ENCODE measurements at places on chromosomes 3 and 15. TPM values are rescaled to one million over a fixed set of nuclear protein-coding genes. Genes with fewer than 3 reads are reported as not detected.
A peak's percentile ranks its signal among the peaks of the same experiment; 100 is the strongest.

UMPS gene
- total RNA-seq, result 9.6 TPM

GOLGA8K gene
- total RNA-seq, result not detected

GPR62 gene
- total RNA-seq, result 0.46 TPM

OGG1 gene
- total RNA-seq, result 14.8 TPM

ACTC1 gene
- 14,380 TPM for total RNA-seq

SERPINI1 gene
- total RNA-seq, result 3.0 TPM

COL6A5 gene
- total RNA-seq, result not detected

DNA sequence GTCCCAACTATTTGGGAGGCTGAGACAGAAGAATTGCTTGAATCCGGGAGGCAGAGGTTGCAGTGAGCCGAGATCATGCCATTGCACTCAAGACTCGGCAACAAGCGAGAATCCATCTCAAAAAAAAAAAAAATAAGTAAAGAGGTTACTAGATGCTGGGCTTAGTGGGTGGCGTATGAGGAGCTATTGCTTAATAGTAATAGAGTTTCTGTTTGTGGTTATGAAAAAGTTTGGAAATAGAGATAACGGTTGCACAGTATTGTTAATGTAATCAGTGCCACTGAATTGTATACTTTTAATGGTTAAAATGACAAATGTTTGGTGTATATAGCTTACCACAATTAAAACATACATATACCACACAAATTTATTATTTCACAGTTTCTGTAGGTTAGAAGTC, 14.7 kb upstream of the HHATL start:
- no peak for DNase-seq

GRCh38 chr3:35537265-35537664, 102.1 kb upstream of the ARPP21 start:
- DNase-seq, result no peak

GRCh38 chr3:94071713-94072284, 8.9 kb downstream of the NSUN3 start:
- DNase-seq, result no peak

DNA sequence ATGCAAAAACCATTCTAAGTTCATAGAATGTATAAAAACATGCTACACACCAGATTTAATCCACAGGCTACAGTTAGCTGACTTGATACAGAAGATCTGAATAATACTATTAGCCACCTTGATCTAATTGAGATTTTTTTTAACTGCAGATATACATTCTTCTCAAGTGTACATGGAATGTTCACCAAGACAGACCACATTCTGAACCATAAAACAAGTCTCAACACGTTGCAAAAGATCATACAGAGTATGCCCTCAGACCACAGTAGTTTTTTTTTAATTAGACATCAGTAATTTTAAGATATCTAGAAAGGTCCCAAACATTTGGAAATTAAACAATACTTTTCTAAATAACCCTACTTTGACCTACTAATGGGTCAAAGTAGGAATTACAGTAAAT, 83.3 kb downstream of the FGF7 start:
- no peak for DNase-seq

- peak; percentile 80 for DNase-seq
Observed at GRCh38 chr3:12984023-12984823, 89.0 kb downstream of the IQSEC1 start.

GRCh38 chr3:10373686-10374261, 52.9 kb upstream of the SEC13 start:
- no peak for DNase-seq

DNA sequence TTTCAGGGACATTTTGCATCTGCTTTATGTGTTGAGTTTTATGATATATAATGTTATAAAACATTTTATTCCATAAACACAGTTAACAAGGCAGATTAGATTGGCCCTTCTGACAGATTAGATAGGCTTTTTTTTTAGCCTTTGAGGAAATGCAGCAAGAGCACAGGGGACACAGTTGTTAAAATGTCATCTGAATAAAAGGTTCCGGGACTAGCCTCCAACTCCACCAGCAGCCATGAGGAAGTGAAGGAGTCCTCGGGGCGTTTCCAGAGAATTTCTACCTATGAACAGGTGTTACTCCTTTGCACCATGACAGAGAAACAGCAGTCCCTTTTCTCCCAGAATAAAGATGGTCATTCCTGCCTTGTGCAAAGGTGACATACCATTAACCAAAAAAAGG, 167.8 kb upstream of the KBTBD8 start:
- DNase-seq, result no peak

DNA sequence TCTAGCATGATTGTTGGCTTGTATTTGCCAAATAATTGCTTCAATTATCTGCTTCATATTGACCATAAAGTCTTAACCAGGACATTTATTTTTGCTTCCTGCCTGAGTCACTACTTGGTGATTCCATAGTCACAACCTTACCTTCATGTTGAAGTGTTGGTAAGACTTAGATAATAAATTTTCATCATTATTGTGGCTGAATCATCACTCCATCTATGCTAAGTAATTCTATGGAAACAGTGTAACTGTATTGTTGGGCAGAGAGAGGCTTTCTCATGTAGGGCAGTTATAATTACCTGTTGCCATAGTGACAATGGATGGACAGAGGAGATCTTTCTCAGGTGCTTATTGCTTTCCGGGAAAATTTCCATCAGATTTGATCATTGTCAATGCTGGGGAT, 330.7 kb upstream of the LRRC3B start:
- DNase-seq, result no peak

DNA sequence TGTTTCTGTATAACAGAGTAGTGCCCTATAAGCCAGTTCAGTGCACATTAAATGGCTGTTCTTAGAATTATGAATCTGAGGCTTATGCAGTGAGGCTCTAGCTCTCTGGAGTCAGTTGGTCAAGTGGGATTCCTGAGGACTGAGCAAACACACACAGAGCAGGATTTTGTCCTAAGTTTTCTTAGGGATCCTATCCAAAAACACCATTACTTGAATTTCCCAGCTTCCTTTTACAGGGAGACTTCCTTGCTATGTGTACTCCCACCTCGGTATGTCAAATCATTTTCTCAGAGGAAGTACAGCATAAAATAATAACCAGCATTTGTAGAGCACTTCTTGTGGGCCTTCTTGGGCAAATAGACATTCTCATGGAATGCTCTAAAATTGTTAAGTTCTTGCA, 63.1 kb upstream of the GOLGA6B start:
- DNase-seq, result no peak

GRCh38 chr15:100438570-100438969, 90.2 kb downstream of the CERS3 start:
- peak; percentile 86 for DNase-seq

DNA sequence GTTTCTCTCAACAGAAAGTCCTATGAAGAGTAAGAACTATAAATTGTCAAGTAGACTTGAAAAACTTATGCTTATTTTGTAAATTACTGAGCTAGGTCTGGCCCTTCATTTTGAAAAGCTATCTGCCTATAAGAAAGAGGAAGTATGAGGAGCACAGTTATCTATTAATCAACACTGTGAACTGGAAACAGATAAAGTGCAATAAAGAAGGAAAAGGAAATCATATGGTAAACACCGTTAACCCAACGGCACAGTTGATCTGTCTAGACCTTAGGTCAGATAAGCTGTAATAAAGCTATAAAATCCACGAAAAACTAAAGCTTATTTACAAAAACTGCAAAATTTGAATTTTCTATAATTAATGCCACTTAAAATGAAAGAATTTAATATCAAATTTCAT, 242.5 kb downstream of the ZBTB20 start:
- no peak for DNase-seq

GRCh38 chr3:186057594-186057993, 51.3 kb downstream of the ETV5 start:
- no peak for DNase-seq

GRCh38 chr15:79602731-79603130, 170.6 kb downstream of the MINAR1 start:
- DNase-seq, result no peak

- no peak for DNase-seq
Observed at GRCh38 chr3:51828297-51828696, 33.1 kb upstream of the IQCF2 start.

DNA sequence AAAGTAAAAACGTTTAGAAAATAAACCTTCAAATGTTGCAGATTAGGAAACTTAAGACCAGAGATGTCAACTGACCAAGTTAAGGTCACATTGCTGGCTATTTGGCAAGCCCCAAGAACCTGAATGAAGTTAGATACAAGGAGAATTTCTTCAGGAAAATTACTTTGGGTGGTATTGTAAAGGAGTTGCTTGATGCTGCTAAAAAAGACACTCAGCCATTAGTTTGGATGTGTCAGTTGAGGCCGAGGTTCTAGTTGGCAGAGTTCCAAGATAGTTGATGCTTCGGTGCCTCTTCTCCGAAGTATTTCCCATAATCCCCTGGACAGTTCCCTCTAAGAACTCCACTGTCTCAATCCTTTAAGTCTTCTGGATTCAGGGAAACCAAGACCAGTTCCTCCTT, 24.3 kb downstream of the SIAH2 start:
- no peak for DNase-seq

GRCh38 chr3:100586832-100587231, 22.6 kb upstream of the ADGRG7 start:
- DNase-seq, result no peak

- no peak for DNase-seq
Observed at GRCh38 chr3:101617478-101617877, 43.5 kb downstream of the PCNP start.

DNA sequence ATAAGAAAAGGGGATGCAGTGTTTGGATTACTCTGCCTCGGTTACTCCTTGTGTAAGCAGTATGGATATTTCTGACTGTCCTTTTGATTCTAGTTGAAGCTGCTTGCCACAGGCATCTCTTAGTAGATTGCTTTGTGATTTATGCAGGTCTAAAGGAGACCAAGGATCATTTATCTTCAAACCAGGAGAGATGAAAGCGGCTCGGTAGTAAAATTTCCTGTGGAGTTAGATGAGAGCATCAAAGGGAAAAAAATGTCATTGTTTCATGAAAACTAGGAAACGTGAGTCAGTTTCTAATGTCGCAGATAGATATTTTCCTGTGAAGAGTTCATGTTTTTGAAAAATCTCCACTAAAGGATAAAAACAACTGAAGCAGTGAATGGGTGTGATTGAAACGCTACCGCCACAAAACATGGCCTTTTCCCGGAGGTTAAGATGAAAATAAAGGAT, 254.0 kb upstream of the TBL1XR1 start:
- no peak for DNase-seq

GRCh38 chr3:122513386-122514122, 1.2 kb downstream of the KPNA1 start:
- no peak for DNase-seq

DNA sequence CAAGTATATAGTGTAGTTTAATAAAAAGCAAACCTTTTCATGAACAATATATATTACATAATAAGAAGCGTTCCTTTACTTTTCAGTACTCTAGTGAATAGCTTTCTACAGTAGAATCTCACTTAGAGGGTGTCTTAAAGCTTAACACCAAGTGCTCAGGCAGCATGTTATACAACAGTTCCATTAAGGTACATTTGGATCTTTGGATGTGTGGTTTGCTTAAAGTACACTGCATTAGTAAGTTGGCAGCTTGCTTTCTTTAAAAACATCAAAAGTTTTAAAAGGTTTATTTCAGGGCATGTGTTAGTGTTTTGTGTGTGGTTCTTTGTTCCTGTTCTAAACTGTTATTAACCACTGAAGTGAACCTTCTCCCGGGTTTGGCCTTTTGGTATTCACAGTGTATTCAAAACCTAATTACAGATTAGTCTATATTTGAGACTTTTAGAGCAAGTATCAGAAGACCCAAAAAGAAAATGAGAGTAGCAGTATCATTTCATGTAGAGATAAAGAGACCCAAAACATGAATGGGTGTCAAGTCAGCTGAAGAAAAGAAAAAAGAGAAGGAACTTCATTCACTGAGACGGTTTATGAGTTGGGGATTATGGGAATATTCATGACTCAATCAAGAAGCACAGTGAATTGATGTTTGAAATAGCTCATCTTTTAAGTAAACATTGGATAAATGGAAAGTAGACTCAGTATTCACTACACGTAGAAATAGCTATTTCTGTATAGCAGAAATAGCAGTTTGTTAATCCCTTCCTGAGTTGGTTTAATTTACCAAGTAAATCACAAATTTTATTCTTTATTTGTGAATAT, 93.9 kb downstream of the OPA1 start:
- DNase-seq, result no peak

GRCh38 chr15:38038659-38039442, 104.4 kb downstream of the TMCO5A start:
- no peak for DNase-seq

- DNase-seq, result no peak
Observed at GRCh38 chr15:85839643-85840042, 44.9 kb upstream of the KLHL25 start.

DNA sequence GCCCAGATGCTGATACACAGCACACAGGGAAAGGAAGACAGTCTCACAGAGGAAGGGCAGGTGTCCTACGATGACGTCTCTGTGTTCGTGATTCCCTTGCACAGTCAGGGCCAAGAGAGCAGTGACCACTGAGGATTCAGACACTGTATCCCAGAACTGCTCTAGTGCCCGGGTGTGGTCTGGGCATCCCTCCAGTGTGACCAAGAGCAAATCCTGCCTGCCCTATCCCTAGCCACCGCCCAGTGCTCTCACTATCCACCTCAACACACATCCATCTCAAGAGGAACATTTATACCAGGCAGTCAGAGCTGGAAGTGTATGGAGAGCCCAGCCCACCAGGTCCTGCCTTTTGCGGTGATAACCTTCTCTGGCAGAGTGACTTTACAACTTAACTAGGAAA, 4.1 kb downstream of the PPM1M start:
- DNase-seq, result no peak

GRCh38 chr3:168024537-168024941, 71.2 kb downstream of the GOLIM4 start:
- DNase-seq, result no peak

- no peak for DNase-seq
Observed at GRCh38 chr3:181265750-181266333, 276.3 kb upstream of the DNAJC19 start.

- DNase-seq, result no peak
Observed at GRCh38 chr15:21267226-21267625, 173.1 kb downstream of the POTEB3 start.

DNA sequence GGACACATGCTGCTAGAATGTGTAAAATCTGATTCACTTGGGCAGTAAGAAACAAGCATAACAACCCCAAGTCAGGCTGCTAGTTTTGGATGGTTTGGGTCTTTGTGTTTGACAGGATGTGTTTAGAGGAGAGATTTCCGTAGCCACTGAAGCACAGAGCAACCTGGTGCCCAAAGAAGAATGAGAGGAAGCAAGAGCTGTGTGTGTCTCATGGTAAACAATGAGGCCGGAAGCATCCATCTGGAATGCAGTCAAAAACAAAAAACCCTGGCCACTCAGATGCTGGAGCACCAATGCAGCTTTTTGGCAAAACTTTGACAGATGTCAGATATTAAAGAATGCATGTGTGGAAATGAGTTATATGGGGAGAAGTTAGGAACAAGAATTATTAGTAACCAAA, 39.4 kb upstream of the SNRK start:
- no peak for DNase-seq

DNA sequence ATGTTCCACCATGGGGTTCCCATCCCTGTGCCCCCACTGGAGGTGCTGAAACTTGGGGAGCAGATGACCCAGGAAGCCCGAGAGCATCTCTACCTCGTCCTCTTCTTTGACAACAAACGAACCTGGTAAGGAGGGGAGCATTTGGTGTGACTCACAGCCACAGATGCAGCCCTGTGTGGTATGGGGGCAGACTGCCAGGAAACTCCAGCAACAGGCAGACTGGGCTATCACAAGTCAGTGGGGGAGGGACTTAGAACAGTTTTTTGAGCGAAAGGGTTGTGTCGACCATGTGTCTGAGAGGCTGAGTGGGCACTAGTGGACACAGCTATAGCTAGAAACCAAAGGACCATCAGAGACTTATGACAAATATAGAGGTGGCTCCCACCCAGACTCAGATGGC, 3.4 kb upstream of the OGG1 start:
- no peak for DNase-seq

GRCh38 chr15:50493625-50494024, 52.8 kb downstream of the USP50 start:
- DNase-seq, result no peak
